ENCODE measurements at places on chromosomes 4 and X.

- no peak for DNase-seq
These were observed 55.6 kb upstream of the TADA2B start for GRCh38 chr4:6987588-6987961.

DNA sequence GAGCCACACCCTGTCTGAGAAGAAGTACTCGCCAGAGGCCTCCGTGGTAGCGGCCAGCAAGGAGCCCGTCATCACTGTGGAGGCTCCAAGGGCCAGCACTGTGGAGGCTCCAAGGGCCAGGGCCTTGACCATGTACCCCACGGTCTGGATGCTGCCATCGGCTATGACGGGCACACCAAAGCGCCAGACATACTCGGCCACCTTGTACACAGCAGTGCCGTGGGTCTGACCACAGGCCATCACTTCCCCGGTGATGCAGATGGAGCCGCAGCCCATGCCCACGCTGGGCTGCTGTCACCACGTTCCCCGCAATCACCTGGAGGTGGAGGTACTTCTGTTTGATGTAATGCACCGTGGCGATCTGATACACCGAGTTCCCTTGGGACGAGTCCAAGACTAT, 377.7 kb upstream of the MAOA start:
- DNase-seq = no peak

- no peak for DNase-seq
These were observed 5.5 kb upstream of the PPP1R2C start for GRCh38 chrX:42783451-42783850.

GRCh38 chr4:125235971-125236370, 78.8 kb upstream of the FAT4 start:
- no peak for DNase-seq

- DNase-seq = no peak
These were observed 3.3 kb downstream of the IL13RA1 start for GRCh38 chrX:118730500-118731247.

DNA sequence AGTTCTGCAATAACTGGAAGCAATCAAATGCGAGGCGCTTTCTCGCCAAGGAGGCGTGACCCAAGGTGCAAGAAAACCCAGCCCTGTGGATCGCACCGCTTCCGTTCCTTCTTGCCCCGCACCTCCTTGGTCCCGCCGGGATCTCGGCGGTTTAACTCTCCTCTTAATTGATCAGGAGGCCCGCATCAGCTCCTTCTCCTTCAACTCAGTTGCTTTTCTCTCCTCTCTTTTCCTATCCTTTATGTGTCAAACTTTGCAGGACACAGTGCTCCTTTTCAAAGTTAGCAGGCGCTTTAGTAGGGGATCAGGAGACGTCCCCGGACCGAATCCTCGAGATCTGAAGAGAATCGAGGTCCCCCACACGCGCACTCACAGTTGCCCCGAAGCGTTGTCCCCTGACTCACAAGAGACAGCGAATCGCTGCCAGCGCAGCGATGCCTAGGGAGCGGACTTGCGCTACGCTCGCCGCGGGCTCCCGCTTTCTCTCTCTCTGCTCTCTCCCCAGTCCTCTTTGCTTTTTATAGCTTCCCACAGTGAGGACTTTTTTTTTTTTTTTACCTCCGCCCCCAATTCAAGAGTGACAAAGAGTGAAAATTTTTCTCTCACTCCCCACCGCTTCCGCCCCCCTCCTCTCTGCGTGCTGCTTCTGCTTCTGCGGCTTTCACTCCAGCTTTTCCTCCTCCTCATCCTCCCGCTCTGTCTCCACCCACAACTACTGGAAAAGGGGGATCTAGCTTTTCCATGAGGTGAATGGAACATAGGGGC, at the start of gene DKK2:
TSS of gene DKK2 (minus strand) at position 495 of the 765 bp plus-strand sequence. CDS start 722 bp downstream, outside the sequence.
- DNase-seq = no peak

- DNase-seq = no peak
These were observed 1162.1 kb downstream of the RAPGEF2 start for GRCh38 chr4:160265014-160265413.

GRCh38 chr4:1298461-1298860, 8.8 kb downstream of the MAEA start:
- no peak for DNase-seq

GRCh38 chrX:69507500-69507789, 3.3 kb downstream of the NALF2 start:
- no peak for DNase-seq

DNA sequence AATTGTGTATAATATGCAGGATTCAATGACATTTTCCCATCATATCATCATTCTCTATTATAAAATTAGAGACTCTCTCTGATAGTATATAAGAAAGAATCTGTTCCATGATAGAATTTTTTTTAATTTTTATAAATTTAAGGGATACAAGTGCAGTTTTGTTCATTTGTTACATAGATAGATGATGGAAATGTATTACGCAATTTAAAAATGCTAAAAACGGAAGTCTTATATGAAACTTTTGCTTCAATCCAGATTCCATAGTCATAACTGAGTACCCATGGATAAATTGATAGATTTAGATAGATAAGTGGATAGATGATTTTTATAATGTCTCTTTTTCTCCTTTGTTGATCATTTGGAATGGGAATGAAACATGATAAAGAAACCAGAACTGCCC, 24.9 kb upstream of the MAGEB2 start:
- no peak for DNase-seq

GRCh38 chrX:111372086-111372485, 39.9 kb downstream of the DCX start:
- DNase-seq = peak; percentile 86

GRCh38 chr4:188986271-188986689, 847.0 kb downstream of the TRIML1 start:
- peak; percentile 78 for DNase-seq

DNA sequence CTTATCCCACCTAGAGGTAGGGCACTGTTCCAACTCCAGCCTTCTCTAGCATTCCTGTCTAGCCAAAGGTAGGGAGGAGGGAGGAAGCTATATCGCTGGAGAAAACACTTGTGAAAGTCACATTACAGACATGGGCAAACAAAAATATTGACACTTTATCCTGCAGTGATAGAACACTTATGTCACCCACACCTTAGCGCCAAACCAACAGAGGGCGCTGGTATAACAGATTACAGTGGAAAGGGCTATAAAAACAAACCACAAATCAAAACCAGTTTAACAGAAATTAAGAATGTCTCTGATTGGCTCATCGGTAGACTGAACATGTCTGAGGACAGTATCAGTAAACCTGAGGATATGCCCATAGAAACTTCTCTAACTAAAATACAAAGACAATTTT, 451.3 kb downstream of the TLL1 start:
- no peak for DNase-seq

GRCh38 chrX:44040406-44040805, 67.2 kb upstream of the NDP start:
- no peak for DNase-seq

- no peak for DNase-seq
These were observed 55.8 kb downstream of the RGS12 start for GRCh38 chr4:3348621-3349020.

- no peak for DNase-seq
These were observed 28.9 kb downstream of the SNX25 start for GRCh38 chr4:185238215-185238681.

- DNase-seq = peak; percentile 63
These were observed 1.1 kb downstream of the RNF150 start for GRCh38 chr4:141132072-141132708.

GRCh38 chrX:129773649-129774458, 5.9 kb upstream of the SASH3 start:
- DNase-seq = no peak

DNA sequence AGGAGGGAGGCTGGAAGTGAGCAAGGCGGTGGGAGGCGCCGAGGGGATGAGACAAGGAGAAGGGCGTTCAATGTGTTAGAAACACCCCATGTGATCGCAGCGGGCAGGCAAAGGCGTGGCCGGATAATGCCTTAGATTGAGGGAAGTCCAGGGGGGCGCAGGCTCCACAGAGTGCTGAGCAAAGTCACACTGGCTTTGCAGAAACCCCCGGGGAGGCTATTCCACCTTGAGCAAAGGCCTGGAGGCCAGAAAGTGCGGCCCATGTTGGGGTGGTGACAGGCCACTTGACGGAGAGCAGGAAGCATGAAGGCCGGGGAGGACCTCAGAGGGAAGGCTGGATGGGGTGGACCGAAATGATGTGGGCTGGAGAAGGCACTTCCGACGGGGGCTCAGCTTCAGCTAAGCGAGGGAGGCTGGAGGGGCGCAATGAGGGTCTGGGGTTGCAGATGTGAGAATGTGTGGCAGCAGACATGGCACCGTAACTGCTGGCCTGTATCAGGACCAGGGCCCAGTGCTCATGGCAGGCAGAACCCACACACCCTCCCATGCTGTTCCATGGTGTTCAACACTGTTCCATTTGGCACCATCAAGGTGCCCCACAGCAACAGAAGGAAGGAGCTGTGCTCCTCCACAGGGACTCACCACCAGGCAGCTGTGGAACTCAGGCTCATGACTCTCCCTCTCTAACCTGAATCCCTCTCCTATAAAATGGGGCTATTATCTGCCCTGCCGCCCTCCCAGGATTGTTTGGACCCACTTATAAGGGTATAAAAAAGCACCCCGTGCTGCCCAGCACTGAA, 50.3 kb downstream of the HMX1 start:
- DNase-seq = no peak

- no peak for DNase-seq
These were observed 57.1 kb downstream of the ADD1 start for GRCh38 chr4:2900741-2901140.

- peak; percentile 45 for DNase-seq
These were observed 209.8 kb downstream of the MGST2 start for GRCh38 chr4:139875411-139875825.

DNA sequence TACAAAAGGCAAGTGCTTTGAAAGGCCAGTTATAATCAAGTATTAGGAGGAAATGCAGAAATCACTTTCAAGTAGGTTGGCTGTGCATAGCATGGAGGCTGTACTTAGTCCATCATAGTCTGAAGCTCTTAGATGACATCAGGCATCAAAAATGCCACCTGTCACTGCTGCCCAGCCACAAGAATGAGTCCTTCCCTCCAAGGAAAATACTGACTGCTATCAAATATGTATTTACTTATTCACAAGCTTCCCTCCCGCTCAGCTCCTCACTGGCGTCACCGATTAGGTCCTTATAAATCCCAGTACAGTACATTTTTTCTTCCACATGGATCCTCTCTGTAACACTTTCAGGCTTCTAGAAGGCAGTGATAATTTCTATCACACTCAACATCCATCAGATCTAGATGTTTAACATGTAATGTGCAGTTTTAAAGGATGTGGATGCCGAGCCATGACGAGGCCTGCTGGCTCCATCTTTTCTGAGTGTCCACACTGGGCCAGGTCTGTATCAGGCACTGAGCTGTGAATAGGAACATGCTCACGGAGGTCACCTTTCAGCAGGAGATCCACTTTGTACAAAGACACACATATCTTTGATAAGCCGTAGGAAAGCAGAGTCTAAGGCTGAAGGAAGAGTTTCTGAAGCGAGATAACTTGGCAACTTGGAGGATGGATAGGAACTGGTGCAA, 121.9 kb downstream of the PALLD start:
- peak; percentile 79 for DNase-seq

DNA sequence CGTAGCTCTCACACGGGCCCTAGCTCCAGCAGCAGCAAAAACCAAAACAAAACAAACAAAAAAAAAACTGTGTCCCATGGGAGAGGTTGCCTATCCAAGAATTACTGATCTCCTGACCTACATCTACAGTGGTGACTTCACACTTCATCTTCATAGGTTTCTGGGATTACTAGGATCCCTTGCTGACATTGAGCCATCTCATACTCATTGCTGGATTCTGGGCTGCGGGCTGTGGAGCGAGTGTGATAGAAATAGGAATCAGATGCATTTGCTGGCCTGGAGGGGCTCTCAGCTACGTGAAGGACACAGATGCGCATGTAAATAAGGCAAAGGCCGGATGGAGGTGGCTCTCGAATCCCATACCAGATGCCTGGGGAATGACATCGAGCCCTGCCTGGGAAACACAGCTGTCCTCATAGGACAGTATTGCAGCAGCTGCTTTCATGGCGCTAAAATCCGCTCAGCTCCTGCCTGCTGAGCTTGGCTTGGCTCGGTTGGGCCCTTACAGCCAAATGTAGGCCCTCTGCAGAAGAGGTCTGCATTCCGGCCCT, 41.7 kb downstream of the CNGA2 start:
- DNase-seq = peak; percentile 76

DNA sequence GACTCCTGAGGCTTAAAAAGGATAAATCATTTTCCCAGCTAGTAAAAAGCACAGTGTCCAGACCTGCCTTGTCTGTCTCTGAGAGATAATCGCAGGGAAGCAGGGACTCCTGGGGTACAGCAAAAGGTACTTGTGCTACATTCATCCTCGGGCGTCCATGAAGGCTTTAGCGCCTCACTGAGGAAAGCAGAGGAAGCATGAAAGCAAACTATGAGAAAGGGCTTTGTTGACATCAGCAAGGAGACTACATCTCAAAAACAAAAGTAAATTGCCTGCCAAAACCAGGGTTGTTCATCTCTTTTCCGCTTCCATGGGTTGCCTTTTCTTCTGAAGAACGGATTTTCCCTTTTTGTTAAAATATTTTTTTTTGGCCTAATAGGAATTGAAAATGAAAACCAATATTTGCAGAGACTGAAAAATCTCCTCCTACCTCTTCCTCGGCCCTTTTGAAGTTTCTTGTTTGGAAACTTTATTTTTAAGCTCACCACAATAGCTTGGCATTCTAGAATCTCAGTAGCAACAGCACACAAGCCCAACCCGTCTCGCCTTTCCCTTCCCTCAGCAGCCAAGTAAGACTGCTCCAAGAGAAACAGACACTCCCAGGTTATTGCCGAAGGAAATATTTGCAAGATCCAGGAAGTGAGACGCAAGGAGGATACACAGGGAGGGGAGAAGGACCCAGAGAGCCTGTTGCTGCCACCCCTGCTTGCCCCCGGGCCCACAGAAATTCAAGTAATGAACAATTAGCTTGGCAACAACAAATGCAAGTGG, 148.3 kb upstream of the DGKK start:
- no peak for DNase-seq

- no peak for DNase-seq
These were observed 15.7 kb downstream of the ATP8A1 start for GRCh38 chr4:42641161-42641560.

- peak; percentile 69 for DNase-seq
These were observed 12.8 kb upstream of the SLITRK4 start for GRCh38 chrX:143648705-143649104.

DNA sequence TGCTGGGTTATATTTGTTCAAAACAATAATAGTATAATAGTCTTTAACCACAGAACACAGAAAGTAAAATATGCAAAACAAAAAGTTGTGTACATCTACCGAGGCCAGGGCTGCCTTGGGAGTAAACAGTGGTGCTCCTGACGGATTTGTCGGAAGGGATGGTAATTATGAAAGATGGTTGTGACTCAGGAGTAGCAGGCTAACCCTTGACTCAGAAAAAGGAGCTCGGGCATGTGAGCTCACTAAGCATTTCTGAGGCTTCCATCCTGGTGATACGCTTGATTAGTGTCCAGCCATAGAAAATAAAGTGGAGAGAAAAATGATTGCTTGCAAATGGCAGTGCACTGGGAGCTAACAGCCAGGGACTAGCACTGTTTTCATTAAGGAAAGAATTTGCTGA, 53.2 kb upstream of the SPANXB1 start:
- no peak for DNase-seq

DNA sequence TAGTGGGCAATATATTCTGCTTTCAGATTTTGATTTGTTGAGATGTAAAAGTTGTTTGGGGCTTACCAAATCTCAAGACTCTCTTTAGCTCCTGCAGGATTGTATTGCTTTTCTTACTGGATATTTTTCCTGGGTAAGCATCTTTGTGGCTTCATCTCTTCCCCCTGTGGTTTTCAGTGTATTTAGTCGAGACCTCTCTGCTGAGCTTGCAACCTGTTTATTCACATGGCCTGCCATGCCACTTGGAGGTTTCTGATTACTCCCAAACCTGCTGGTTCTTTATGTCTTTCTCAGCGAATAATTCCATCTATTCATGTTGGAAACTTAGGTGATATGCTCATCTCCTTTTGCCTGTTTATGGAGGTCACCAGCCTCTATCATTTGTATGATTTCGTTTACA, 10.9 kb downstream of the CCNG2 start:
- DNase-seq = peak; percentile 38

Measured in SJCRH30 (cell line).